ENCODE measurements at places on chromosomes 3 and 15.

- no peak for DNase-seq
Measured at GRCh38 chr3:110479731-110480130, 591.9 kb upstream of the NECTIN3 start.

DNA sequence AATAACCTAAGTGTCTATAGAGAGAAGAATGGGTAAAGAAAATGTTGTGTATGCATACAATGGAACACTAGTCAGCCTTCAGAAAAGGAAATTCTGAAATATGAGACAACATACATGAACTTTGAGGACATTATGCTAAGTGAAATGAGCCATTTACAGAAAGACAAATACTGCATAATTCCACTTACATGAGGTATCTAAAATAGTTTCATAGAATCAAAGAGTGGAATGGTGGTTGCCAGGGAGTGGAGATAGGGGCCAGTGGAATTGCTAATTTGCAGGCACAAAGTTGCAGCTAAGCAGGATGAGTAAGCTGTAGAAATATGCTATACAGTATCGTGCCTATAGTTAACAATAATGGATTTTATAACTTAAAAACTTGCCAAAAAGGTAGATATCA, 779.6 kb upstream of the ARPP21 start:
- DNase-seq, result no peak

DNA sequence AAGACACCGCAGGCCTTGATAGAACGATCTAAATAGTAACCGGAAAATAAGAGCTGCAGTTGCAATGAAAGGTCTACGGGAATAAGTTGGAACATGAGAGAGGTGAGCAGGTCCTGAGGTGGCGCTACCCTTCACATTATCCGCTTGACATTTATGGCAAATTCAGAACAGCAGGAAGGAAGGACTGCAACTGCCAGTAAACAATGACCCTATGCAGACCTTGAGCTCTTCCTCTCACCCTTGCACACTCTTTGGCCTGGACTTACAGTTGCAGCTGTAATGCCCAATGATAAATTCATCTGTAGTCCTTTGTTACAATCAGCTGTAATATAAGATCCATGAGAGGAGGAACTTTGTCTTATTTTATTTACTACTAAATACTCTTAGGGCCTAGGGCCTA, 32.3 kb upstream of the TRIM59 start:
- no peak for DNase-seq

DNA sequence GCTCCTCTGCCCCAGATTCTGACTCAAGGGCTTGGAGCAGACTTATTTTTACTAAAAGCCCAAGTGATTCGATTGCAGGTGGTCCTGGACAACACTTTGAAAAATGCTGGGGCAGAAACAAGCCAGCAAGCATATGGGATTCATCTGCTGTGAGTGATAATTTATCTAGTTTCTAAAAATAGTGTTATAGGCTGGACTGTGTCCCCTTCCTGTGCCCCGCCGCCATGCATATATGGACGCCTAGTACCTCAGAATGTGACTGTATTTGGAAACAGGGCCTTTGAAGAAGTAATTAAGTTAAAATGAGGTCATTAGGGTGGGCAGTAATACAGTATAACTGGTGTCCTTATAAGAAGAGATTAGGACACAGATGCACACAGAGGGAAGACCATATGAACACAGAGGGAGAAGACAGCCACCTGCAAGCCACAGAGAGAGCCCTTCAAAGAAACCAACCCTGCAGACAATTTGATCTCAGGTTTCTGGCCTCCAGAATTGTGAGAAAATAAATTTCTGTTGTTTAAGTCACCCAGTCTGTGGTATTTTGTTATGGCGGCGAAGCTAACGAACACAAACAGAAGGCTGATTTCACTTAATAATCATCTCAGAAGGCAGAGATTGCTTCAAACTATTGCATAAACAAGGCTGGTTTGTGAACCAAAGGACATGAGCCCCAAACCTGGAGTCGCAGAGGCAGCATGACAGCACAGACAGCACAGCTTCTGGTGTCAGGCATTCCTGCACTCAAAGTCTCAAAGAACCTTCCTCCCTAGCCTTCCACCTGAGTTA, 59.1 kb downstream of the CCNL1 start:
- no peak for DNase-seq

DNA sequence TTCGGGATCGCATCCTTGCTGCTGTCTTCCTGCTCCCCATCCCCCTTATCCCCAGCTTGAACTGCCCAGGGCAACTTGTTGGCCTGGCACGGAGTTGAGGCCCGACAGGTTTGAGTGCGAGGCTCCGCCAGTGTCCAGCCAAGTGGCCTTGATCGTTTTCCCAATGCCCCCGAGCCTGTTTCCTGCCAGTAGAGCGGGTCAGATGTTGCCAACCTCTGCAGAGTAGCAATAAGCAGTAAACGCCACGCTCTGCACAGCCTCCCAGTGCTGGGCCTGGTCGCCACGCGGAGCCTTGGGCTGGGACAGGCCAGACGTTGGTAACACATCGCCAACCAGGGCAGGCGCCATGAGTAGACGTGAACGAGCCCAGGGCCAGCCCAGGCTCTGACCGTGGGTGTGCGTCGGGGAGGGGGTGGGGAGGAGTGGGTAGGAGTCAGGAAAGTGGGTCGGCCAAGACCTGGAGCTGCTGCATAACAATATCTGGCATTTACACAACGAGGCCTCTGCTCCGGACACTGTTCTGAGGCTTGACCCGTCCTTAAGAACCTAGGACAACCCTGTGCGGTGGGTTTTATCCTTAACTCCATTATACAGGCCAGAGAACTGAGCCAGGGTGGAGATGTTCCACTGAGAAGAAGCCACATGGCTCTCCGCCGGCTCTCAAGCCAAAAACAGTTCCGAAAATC, 444 bp upstream of the ABHD14A start:
- DNase-seq, result no peak

DNA sequence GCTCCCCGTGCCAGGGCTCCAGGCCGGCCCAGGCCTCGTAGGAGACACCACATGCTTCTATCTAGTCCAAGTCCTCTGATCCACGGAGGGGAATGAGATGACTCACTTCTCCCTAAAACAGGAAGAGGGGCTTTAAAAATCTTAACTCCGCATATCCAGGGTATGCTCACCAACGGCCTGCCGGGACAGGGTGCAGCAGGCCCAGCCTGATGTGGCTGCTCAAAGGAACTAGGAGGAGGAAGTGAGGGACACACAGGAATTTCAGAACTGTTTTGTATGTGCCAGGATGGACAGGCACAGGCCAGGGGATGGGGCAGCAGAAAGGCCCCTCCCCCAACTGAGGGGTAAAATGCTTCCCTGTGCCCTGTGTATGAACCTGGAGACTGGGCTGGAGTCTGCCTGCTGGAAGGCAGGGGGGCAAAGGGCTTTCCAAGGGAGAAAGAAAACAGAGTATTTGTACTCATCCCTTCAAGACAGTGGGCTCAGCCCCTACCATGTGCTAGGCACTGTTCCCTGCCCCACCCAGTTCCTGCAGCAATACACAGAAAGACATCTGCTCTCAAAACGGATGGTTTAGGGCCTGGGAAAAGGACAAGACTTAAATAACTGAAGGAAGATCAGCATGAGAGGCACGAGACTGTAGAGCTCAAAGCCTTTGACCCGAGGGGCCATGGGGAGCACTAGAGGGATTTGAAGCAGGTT, 22.1 kb downstream of the CHDH start:
- DNase-seq, result no peak

- no peak for DNase-seq
Measured at GRCh38 chr3:134625885-134626741, 24.7 kb downstream of the KY start.

- DNase-seq, result peak; percentile 61
Measured at GRCh38 chr3:195140816-195141793, 129.9 kb downstream of the XXYLT1 start.

- DNase-seq, result no peak
Measured at GRCh38 chr15:70261083-70261482, 163.4 kb upstream of the TLE3 start.

GRCh38 chr3:5133239-5134018, 11.3 kb downstream of the ARL8B start:
- peak; percentile 47 for DNase-seq

DNA sequence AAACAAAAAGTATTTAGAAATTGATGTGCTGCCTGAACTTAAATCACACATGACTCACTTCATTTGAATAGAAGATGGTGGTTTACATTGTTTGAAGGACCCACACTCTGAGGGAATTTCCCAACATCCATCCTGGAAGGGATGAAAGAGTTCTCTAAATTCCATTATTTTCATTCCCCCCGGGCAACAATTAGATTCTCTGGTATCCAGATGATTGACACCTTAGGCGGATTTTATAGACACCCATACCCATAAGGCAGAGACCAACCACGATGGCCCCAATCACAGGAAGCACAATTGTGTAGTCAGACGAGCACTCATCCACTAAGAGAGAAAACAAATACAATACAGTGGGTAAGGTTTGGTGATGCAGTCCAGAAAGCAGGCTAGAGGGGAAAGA, 24.6 kb upstream of the MCCC1 start:
- no peak for DNase-seq

GRCh38 chr15:73335471-73335870, 33.3 kb downstream of the HCN4 start:
- DNase-seq, result no peak
